Activated T-helper 1 cell treated with Interleukin-2 at 50 U/mL for 16 hours (primary cell): ENCODE measurements at places on chromosomes 12 and 14.

GRCh38 chr12:685388-685787, 22.1 kb upstream of the NINJ2 start:
- peak; percentile 69 for DNase-seq

DNA sequence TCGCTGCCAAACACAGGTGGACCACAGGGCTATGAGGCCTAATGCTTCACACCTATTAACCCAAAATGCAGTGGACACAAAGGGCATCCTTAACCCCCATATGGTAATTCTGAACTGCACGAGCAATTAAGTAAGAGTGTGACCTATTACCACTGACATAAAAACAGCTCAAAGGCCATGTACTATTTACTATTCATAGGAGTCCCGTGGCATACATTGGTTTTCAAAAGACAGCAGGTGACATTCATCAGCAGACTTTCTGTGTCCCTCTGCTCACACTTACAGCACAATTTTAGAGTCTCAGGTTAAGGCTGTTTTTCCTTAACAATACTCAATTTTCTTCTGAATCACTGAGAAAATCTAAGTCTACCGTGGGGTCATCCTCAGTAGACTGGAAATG, 23.1 kb upstream of the TMCC3 start:
- no peak for DNase-seq

DNA sequence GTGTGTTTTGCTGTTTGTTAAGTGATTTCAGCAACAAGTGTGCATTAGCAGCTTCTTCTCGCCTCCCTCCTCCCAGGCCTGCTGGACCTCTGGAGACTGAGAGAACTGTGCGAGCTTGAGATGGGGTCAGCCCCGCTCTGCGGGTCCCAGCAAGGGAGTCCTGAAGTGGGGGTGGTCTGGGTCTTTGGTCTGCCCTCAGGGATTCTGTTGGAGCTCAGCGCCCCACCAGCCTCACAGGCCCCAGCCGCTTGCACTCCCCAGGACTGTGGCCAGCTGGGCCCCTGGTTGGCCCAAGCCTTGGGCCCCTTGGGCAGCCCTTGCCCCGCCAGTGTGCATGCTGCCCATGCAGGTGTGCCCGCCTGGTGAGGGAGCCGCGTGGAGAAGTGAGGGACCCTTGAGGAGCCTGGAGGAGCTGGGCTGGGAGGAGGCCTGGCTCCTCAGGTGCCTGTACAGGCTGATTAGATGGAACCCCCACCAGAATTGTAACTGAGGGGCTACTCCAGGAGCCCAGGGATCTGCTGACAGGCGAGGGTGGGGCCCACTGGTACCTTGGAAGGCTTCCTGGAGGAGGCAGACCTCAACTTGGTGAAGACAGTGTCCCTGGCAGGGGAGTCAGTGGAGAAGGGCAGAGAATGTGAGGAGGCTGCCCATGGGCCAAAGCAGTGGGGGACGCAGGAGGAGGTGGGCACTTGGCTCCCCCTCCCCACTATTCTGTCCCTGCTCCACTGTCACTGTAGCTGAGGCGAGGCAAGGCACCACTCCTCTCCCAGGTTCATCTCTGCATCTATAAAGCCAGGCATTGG, 56.7 kb downstream of the BEGAIN start:
- no peak for DNase-seq

- no peak for DNase-seq
Measured at GRCh38 chr12:1844223-1844622, 23.9 kb downstream of the LRTM2 start.

- no peak for DNase-seq
Measured at GRCh38 chr14:34018564-34019244, 67.8 kb upstream of the EGLN3 start.

GRCh38 chr14:75469606-75470237, 41.9 kb downstream of the JDP2 start:
- no peak for DNase-seq

- no peak for DNase-seq
Measured at GRCh38 chr12:26054383-26054782, 70.5 kb downstream of the BHLHE41 start.

GRCh38 chr12:112179916-112180315, 54.6 kb downstream of the TRAFD1 start:
- no peak for DNase-seq

GRCh38 chr12:124967016-124967739, 21.8 kb downstream of the DHX37 start:
- DNase-seq = no peak

GRCh38 chr12:97753332-97753731, 290.7 kb downstream of the RMST start:
- DNase-seq = no peak
